ENCODE measurements at places on chromosomes 12 and 14.

DNA sequence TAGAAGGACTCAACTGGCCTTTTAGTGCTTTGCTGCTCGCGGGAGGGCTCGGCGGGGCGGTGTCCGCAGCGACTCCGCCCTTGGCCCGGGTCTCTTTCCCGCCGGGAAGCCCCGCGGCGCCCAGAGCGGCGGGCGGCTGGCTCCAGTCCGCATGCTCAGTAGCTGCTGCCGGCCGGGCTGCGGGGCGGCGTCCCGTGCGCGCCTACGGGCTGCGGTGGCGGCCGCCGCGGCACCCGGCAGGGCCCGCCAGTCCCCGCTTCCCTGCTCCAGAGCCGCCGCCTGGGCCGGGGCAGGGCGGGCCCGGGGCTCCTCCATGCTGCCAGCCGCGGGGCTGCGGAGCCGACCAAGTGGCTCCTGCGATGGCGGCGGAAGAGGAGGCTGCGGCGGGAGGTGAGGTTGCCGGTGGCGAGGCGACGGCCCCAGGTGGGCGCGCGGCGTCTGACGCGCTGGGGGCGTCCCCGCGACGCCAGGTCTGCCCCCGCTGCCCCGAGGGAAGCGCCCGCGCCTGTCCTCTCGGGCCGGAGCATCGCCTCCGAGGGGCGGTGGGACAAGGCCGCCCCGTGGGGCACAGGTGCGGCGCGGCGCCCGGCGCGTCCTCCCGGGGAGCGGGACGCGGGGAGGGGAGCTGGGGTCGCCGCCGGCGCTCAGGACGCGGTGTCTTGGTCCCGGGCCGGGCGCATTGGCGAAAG lies at the start of gene BMAL2:
BMAL2 (plus strand) TSS at position 123 of the 689 bp plus-strand sequence; CDS start at position 360, 237 bp downstream.
- DNase-seq, result peak; percentile 23

- no peak for DNase-seq
Measured at GRCh38 chr14:52693036-52693435, 2.3 kb downstream of the ERO1A start.

DNA sequence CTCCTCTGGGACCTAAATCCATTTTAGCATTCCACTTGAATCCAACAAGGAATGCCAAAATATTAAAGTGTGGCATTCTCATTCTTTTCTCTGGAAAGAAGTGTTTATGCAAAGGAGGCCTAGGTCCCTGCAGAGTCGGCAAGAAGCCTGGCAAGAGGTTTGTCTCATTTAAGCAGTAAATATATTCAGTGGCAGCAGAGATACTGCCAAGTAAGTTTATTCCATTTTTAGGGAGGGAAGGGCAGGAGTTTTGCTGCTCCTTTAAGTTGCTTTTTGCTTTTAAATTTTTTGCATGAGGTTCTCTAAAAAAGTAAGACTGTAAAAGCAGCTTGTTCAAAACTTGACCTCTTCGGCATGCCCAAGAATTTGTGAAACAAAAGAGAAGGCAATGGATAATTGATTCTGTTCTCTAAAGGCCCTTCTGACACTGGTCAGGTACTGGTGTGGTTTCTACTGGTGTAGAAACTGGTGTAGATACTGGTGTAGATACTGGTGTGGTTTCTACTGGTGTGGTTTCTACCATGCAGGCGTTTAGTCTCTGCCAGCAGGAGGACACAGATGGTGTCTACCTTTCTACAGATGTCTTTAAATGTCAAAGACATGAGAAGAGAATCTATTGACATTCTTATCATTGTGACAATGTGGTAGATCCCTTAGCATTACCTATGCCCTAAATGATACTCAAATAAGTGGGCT lies 107.3 kb downstream of the SAMD4A start:
- no peak for DNase-seq

- DNase-seq, result no peak
Measured at GRCh38 chr12:65392491-65392890, 114.0 kb downstream of the MSRB3 start.

DNA sequence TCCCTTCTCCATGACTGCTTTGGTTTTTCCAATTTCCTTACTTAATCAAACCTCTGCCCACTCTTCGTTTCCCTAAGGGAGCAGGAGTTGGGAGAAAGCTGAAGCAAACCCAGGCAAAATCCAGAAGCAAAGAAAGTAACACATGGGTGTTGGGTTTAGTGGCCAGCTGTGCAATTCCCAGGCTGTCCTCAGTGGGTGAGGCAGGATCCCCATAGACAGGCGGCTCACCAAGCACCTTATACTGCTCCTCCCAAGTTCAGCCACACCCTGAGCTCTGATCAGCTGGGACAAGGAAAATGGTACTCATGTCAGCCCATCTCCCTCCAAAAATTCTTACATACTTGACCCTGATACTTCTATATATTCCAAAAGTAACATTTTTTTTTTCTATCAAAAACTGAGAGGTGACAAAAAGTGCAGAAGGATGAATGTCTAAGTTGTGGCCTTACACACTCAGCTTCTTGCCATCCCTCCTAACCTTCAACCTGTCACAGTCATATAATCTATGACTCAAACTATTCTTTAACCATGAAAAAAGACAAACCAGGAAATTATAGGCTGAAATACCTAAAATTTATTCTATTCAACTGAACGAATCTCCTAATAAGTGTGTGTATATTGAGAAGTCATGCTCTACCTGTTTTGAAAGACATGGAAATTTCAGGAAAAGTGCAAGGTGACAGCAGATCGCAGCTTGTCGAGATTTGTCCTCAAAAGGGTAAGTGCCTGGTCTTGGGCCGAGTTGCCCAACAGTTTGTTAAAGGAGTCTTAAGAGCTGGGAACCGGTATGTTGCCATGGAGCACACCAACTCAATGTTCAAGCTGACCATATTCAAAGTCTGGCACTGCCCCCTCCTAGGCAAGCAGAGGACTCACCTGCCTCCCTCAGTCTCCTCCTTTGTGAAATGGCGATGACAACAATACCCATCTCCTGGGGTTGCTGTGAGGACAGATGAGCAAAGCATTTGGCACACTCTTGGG lies 17.6 kb upstream of the ZFP36L1 start:
- no peak for DNase-seq

DNA sequence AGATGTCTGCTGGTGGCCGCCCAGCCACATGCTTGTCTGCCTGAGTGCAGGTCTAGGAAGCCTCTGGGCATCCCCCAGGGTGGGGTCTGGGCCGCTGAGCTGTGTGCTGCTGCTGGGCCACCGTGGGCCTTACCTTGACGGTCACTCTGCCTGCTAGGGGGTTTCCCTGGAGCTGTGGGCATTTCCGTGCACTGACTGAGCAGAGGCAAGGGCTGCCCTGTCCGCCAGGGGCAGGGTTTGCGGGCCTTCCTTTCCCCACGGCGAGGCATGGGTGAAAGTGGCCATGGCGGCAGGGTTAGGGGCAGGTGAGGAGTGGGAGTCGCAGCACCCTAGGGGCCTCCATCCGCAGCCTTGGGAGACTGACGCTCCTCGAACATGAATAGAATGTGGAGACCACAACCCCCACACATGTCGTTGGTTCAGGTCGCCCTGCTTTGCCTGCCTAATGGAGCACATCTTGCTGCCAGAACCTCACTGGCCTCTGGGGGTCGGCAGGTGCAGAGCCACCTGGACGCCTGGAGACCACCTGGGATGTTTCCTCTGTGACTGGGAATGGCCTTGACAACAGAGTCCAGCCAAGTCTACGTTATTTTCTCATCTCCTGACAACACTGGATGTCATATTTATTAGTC lies 2.5 kb downstream of the ZBTB42 start:
- DNase-seq, result no peak

DNA sequence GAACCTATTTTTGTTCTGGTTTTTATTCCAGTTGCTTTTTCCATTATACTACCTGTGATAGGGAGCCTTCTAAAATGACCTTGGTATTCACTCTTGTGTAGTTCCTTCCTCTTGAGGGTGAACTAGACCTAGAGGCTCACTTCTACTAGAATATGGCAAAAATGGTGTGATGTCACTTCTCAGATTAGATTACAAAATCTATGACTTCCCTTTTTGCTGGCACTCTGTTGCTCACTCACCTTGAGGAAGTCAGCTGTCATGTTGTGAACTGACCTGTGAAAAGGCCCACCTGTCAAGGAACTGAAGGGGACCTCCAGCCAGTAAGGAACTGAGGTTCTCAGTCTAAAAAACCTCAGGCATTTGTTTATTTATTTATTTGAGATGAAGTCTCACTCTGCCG lies 5.7 kb downstream of the MIPOL1 start:
- no peak for DNase-seq

DNA sequence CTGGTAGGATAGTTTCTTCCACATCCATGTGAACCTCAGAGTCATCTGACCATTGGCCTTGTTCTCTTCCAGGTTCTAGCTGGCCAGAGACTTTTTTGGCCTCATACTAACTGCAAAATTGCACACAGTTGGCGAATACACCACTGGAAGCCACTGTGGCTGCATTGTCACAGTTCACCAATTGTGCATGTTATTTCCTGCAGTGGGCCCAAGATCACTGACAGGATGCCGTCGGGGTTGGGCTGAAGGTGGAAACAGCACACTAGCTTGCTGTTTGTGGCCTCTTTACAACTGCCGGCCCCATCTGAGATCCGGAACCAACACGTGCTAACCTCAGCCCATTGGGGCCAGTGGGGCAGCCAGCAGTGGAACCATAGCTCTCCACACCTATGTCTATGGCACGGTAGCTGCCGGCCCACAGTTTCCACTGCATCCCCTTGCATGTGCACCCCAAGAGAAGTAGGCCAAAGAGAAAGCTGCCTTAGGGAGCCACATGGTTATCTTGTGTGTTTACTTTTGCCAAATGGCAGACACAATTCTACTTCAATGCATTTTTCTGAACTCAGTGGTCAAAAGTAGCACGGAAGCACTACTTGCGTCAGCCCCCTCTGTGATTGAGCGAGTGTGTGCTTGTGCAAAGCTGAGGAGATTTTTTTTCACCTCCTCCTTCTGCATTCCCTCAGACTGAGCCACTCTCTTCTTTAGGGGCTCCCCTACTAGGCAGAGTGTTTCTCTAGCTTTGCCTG lies 464.0 kb downstream of the RAD51B start:
- peak; percentile 82 for DNase-seq

- no peak for DNase-seq
Measured at GRCh38 chr14:39109893-39110715, 4.0 kb upstream of the GEMIN2 start.

- DNase-seq, result no peak
Measured at GRCh38 chr14:45838597-45838996, 585.6 kb upstream of the MIS18BP1 start.

DNA sequence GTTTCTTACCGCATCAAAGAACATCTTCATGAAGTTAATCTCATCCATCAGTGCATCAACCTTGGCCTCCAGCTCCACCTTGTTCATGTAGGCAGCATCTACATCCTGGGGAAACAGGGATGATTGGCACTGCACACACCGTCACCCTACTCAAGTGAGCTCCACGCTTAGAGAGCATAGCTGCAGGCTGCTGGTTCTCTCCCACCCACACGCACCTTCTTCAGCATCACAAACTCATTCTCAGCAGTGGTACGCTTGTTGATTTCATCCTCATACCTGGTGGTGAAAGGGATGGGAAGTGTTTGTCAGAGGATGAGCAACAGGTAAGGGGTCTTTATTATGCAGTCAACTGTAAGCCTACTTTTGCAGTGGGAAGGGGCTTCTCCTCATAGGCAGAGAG lies 2.3 kb downstream of the KRT5 start:
- no peak for DNase-seq

GRCh38 chr12:88921434-88921833 lies 341.2 kb upstream of the KITLG start:
- no peak for DNase-seq

GRCh38 chr14:55589171-55589570 lies 9.2 kb downstream of the KTN1 start:
- no peak for DNase-seq

DNA sequence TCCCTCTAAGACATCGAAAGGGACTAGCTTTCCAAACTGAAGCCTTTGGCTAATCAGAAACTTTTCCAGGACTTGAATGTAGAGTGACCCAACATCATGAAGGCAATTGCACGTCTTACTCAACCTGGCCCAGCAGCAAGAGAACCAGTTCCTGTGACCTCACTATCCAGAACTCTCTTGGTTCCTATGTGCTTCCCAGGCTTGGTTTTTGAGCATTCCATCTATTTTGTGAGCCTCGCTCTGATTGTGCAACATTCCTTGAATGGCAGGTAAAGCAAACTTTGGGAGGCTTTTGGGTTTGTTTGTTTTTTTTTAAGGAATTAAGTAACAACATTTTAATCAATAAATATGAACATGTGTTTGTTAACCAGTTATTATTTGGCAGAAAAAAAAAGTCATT lies 183.6 kb upstream of the EGLN3 start:
- DNase-seq, result no peak

DNA sequence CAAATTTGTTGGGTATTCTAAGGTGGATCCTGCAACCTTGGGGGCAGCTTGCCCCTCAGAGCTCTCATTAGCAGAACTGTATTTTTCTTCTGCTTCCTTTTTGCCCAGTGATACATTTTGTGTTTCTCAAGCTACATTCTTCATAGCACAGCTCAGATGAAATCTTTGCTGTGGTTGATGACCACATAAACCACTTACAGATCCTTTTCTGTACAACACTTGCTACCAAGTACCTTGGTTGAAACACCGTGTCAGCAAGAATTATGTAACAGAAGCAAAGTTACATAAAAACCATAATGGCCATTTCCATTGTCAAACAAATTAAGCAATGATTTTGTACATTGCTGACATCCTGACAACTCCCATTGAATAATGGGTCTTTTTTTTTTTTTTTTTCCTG lies 9.7 kb upstream of the PLBD1 start:
- no peak for DNase-seq

GRCh38 chr12:40010899-40011774 lies 94.7 kb downstream of the SLC2A13 start:
- DNase-seq, result peak; percentile 65

- peak; percentile 21 for DNase-seq
Measured at GRCh38 chr14:75205591-75205990, 29.2 kb upstream of the TMED10 start.

- peak; percentile 42 for DNase-seq
Measured at GRCh38 chr14:105292826-105293711, 7.7 kb downstream of the BRF1 start.

GRCh38 chr14:53231171-53231570 lies 78.0 kb upstream of the DDHD1 start:
- DNase-seq, result no peak

- DNase-seq, result no peak
Measured at GRCh38 chr12:55849616-55850343, 7.0 kb upstream of the MMP19 start.

DNA sequence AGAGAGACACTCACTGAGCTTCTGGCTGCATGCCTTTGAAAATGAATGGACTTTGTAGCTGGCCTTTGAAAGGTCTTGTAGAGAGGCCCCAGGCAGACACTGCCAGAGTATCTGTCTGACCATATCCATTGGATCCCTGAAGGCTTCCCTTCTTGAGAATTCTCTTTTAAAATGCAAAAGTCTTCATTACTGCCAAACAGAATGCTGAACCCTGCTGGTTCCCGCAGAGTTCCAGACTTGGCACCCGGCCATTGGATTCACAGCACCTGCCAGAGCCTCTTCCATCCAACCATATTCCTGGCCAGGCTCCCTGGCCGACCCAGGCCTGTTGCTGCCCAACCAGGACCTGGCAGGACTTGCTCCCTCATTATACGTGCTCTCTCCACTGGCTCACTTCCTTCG lies 182.5 kb downstream of the GXYLT1 start:
- no peak for DNase-seq

- no peak for DNase-seq
Measured at GRCh38 chr12:29692237-29692636, 91.5 kb downstream of the TMTC1 start.

- DNase-seq, result no peak
Measured at GRCh38 chr12:117044790-117045159, 54.4 kb downstream of the TESC start.

GRCh38 chr12:107938446-107938845 lies 163.9 kb downstream of the ASCL4 start:
- DNase-seq, result no peak

- no peak for DNase-seq
Measured at GRCh38 chr12:124630791-124631313, 63.4 kb upstream of the NCOR2 start.

GRCh38 chr12:7832059-7832696 lies 40.5 kb downstream of the SLC2A14 start:
- peak; percentile 31 for DNase-seq
